ENCODE measurements at places on chromosomes 5 and 9. TPM values are rescaled to one million over a fixed set of nuclear protein-coding genes. Genes with fewer than 3 reads are reported as not detected.

GRCh38 chr9:137716694-137717287 is 98.0 kb downstream of the EHMT1 start:
- H3K4me3 ChIP-seq, result no peak overlapping the region
- no peaks in the 10 kb centered on the region for H3K27me3 ChIP-seq
- no peaks in the 10 kb centered on the region for H3K4me1 ChIP-seq
- no peak overlapping the region for H3K27ac ChIP-seq
- no peak for DNase-seq
- no peaks in the 10 kb centered on the region for H3K36me3 ChIP-seq

DNA sequence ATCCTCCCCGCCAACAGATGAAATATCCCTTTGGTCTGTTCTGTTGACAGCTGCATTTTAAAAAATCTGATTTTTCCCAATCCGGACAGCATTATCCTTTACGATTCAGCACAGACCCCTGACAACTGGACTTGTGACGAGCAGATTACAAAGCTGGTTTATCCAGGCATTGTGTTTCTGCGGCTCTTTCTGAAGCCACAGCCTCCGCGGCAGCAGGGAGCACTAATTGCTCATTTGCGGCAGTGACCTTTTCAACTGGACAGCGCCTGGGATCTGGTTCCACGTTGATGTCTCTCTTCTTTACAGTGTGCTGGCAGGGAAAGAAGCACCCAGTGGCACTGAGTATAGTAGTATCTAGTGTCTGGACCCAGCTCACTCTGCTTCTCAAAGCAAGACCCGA is 351.2 kb downstream of the ZNF608 start:
- H3K4me1 ChIP-seq, result no peaks in the 10 kb centered on the region
- no peak overlapping the region for H3K27ac ChIP-seq
- no peak for DNase-seq
- H3K4me3 ChIP-seq, result no peak overlapping the region
- H3K27me3 ChIP-seq, result no peaks in the 10 kb centered on the region

- DNase-seq, result no peak
- no peaks in the 10 kb centered on the region for H3K36me3 ChIP-seq
- no peaks in the 10 kb centered on the region for H3K27me3 ChIP-seq
- no peaks in the 10 kb centered on the region for H3K4me1 ChIP-seq
- no peak overlapping the region for H3K27ac ChIP-seq
Measured at GRCh38 chr5:31941151-31941755, 232.9 kb downstream of the GOLPH3 start.

- H3K27ac ChIP-seq, result no peak overlapping the region
- no peaks in the 10 kb centered on the region for H3K4me1 ChIP-seq
- H3K27me3 ChIP-seq, result no peaks in the 10 kb centered on the region
- H3K4me3 ChIP-seq, result no peak overlapping the region
Measured at GRCh38 chr5:8913522-8913921, 632.4 kb downstream of the SEMA5A start.

Gene DMRT3
- polyA plus RNA-seq, result not detected

DNA sequence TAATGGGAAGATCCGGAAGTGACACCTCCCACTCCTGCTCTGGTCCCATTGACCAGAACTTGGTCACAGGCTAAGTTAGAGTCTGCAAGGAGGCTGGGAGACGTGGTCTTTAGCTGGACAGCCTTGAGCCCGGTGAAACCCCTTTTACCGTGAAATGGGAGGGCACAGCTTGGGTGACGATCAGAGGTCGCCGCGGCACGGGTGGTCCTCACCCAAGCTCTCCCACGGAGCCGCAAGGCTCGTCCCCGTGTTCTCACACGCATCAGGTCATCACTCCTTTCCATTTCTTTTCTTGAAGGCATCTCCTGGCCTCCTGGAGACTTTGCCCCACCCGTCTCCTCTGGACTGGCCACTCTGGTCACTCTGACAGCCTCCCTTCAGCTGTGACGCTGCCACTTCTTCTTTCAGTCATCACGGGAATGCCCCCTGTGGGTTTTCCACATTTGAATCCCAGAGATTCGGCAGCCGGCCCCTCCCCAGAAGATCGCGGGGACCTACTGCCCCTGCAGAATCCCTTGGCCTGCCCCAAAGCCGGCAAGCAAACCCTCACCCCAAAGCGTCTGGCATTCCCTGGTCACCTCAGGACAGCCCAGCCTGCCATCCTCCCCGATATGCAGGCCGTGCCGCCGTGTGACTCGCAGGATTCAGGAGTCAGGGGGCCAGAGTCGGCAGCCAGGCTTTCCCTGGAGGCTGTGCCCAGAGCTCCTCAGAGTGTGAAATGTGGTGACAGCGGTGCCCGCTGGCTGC is 18.9 kb upstream of the EGFL7 start:
- no peaks in the 10 kb centered on the region for H3K36me3 ChIP-seq
- H3K27ac ChIP-seq, result no peak overlapping the region
- no peak overlapping the region for H3K4me3 ChIP-seq
- no peaks in the 10 kb centered on the region for H3K27me3 ChIP-seq
- no peak for DNase-seq
- peaks cover 13% of the 10 kb centered on the region for H3K4me1 ChIP-seq

DNA sequence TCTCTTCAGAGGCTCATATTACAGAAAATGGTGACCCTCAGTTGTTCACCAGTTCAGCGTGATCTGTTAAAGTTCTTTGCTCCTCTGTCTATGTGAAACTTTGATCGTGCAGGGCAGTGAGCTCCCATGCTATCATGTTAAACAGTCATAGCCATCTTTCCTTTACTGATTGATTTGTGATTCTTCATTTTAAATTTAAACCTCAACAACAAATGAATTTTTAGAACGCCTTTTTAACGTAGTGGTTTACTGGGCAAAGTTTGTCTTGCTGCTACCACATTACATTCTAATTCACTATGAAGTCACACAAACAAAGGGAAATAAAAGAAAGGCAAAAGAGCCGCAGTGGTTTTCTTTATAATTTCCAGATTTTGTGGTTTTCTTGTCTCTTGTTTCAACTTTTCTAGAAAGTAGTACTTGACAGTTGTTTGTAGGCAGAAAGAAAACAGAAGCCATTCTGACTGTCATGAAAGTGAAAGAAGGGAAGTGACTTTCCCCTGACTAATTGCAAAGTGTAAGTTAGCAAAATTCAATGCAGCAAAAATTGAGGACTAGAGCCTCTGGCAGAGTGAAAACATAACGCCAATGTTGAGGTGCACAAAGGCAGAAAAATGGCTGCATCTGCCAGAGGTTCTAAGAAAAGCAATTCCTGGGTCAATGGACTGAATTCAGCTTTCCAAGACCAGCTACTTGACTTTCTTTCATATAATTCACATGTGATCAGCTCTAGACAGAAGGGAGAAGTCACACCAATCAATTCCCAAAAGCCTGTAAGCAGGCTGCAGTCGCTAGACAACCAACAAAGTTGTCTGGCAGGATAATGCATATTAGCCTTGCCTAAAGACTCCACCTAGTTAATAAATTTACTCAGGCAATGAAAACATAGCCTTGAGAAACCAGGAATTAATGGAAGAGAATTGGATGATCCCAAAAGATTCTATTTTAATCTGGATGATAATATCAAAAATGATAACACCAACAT is 7.1 kb upstream of the IFNA6 start:
- DNase-seq, result no peak
- no peak overlapping the region for H3K27ac ChIP-seq
- no peaks in the 10 kb centered on the region for H3K4me1 ChIP-seq
- H3K27me3 ChIP-seq, result no peaks in the 10 kb centered on the region
- H3K36me3 ChIP-seq, result no peaks in the 10 kb centered on the region
- H3K4me3 ChIP-seq, result no peak overlapping the region

DNA sequence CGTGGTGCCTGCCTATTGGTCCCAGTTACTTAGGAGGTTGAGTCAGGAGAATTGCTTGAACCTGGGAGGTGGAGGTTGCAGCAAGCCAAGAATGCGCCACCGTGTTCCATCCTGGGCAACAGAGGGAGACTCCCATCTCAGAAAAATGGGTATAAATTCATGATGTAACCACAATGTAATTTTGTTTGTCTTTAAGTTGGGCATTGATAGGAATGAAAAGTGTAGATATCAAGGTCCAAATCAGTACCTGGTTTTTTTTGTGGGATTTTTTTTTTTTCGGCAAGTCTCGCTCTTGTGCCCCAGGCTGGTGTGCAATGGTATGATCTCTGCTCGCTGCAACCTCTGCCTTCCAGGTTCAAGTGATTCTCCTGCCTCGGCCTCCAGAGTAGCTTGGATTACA is 7.4 kb downstream of the NPM1 start:
- H3K4me1 ChIP-seq, result peaks cover 13% of the 10 kb centered on the region
- no peak overlapping the region for H3K4me3 ChIP-seq
- H3K36me3 ChIP-seq, result peaks cover 3% of the 10 kb centered on the region
- no peak for DNase-seq
- no peaks in the 10 kb centered on the region for H3K27me3 ChIP-seq

GRCh38 chr5:148383564-148384379 is at the start of gene FBXO38:
FBXO38 (plus strand) TSS chr5:148383958; CDS start chr5:148394777, 10,819 bp downstream.
- no peaks in the 10 kb centered on the region for H3K27me3 ChIP-seq
- H3K4me1 ChIP-seq, result peaks cover 28% of the 10 kb centered on the region
- no peaks in the 10 kb centered on the region for H3K36me3 ChIP-seq
- H3K27ac ChIP-seq, result peak within 1 kb of the TSS; percentile 95
- peak; percentile 97 for DNase-seq

Gene MACROH2A1
- polyA plus RNA-seq, result 198 TPM

- H3K4me3 ChIP-seq, result no peak overlapping the region
- no peaks in the 10 kb centered on the region for H3K36me3 ChIP-seq
- peak overlapping the region; percentile 37 for H3K27ac ChIP-seq
- DNase-seq, result no peak
- H3K4me1 ChIP-seq, result peaks cover 38% of the 10 kb centered on the region
Measured at GRCh38 chr9:129693741-129694140, 28.3 kb downstream of the PRRX2 start.

DNA sequence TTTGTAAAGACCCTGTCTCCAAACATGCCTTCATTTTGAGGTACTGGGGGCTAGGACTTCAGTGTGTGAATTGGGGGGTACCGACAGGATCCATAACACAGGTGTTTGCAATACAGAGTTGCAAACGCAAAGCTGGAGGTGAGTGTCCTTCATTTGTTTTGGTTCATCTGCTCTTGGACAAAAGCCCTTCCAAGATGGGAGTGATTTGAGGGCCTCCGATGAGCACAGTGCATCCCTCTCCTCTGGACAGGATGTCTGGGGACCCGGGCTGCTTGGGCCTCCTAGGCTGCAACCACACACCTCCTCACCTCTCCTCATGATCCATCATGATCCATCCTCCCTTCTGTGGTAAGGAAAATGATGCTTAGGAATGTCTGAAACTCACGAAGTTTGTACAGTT is 23.8 kb downstream of the FGD3 start:
- no peak for DNase-seq
- H3K4me3 ChIP-seq, result no peak overlapping the region
- H3K4me1 ChIP-seq, result peaks cover 13% of the 10 kb centered on the region
- H3K36me3 ChIP-seq, result no peaks in the 10 kb centered on the region
- no peaks in the 10 kb centered on the region for H3K27me3 ChIP-seq
- no peak overlapping the region for H3K27ac ChIP-seq

Measured in hepatocyte (in vitro differentiated cells).